Activated T-cell treated with anti-CD3 and anti-CD28 coated beads, Interleukin-2, amount 50 U/mL, for 72 hours (primary cell): ENCODE measurements at places on chromosomes 7 and 10. TPM values are rescaled to one million over a fixed set of nuclear protein-coding genes. Genes with fewer than 3 reads are reported as not detected.

NOS3 gene
- total RNA-seq = 8.1 TPM

ARL4A gene
- 13.5 TPM for total RNA-seq

GRCh38 chr10:25050402-25050801 is 34.0 kb downstream of the THNSL1 start:
- no peak for DNase-seq

ITPRIP gene
- 29.7 TPM for total RNA-seq

GRCh38 chr10:129038522-129038921 is 428.5 kb upstream of the MGMT start:
- DNase-seq = no peak

- DNase-seq = no peak
Observed at GRCh38 chr7:157840914-157841772, 504.3 kb downstream of the DNAJB6 start.

AMZ1 gene
- total RNA-seq = 0.34 TPM

PNLIPRP2 gene
- not detected for total RNA-seq

TMEM270 gene
- total RNA-seq = not detected

DNA sequence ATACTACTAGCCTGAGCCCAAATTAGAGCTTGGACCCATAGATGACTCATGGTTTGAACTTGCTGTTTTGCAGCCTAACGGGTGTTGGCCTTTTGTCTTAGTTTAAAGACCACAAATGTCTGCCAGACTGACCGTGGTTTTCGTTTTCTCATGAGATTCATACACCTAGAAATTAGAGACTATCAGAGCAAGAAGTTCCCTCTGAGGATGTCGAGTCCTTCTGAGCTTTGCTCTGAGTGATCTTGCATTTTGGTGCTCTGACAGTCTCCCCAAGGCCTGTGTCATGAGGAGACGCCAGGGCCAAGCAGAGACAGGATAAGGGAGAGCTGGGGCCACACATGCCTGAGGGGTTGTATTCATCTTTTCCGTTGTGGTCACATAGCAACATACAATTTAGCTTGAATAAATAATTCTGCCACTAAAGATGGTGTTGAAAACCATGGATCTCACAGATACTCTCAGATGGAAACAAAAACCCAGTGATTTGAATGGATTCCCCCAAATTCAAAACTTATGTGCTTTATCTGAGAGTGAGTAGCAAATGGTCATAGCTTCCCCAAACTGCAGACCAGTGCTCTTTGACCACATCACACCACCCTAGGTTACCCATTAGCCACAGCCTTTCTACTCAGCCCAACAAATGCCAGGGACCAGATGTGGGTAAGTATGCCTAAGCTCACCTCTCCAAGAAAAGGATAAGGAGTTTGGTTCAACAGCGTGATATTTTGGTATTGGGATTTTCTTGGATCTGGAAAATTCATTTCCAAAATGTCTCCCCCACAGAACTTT is 762.0 kb upstream of the IGFBP3 start:
- DNase-seq = no peak

GRCh38 chr10:128963211-128964099 is 503.6 kb upstream of the MGMT start:
- DNase-seq = no peak

DNA sequence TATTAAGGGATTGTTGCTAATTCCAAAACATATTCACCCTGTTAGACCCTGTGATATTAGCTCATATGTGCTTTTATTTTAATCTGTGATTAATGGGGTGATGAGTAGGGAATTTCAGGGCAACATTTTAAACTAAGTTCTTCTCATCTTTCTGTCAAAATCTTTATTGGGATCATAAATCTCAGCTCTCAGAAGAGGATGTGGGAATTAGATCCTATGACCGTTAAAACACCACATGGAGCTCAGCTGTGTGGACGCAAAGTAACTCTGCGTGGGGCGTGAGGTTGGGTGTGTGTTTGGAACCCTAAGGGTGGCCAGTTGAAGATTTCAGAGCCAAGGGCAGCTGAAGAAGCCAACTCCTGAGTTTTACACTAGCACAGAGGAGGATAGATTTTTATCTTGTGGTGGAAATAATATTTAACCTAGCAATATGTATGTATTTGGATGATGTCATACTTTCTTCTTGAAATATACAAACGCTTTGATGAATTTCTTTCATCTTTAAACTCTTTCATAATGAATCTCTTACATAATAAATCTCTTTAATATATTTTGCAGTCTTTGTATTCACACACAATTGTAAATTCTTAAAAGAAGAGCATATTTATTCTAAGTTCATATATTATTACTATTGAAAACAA is 64.4 kb downstream of the EPDR1 start:
- no peak for DNase-seq

GPR26 gene
- not detected for total RNA-seq

TRA2A gene
- 96.8 TPM for total RNA-seq

MINDY4 gene
- 1.9 TPM for total RNA-seq

DNA sequence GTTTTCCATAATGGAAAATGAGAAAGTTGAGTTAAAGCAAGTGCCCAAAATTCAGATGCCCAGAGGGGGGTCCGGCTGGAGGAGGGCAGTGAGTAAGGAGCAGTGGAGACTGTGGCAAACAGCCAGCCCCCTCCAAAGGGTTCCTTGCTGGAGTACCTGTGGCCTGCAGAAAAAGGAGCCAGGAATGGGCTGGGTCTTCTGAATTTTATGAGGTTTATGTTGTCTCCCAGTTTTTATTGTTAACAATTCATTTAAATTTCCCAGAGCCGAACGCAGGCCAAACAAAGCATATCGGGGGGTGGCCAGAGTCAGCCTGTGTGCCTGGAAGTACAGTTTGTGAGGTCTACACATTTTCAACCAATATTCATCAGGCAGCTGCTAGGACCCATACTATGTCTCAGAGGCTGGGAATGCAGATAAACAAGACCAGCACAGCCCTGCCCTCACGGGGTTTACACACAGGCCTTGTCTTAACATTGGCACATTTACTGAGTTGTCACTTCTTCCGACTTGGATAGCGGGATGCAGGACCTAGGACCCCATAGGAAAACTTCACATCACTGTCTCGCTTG is 12.9 kb upstream of the CSGALNACT2 start:
- no peak for DNase-seq

GRCh38 chr10:103083266-103083976 is 109.7 kb downstream of the NT5C2 start:
- no peak for DNase-seq

- DNase-seq = no peak
Observed at GRCh38 chr7:56077681-56078080, 13.6 kb downstream of the SUMF2 start.

- no peak for DNase-seq
Observed at GRCh38 chr7:158945519-158945918, 89.2 kb downstream of the DYNC2I1 start.

GRCh38 chr10:926075-926698 is 5.3 kb downstream of the LARP4B start:
- DNase-seq = no peak

TMEM184A gene
- 0.10 TPM for total RNA-seq

SLC37A3 gene
- total RNA-seq = 54.0 TPM

DNA sequence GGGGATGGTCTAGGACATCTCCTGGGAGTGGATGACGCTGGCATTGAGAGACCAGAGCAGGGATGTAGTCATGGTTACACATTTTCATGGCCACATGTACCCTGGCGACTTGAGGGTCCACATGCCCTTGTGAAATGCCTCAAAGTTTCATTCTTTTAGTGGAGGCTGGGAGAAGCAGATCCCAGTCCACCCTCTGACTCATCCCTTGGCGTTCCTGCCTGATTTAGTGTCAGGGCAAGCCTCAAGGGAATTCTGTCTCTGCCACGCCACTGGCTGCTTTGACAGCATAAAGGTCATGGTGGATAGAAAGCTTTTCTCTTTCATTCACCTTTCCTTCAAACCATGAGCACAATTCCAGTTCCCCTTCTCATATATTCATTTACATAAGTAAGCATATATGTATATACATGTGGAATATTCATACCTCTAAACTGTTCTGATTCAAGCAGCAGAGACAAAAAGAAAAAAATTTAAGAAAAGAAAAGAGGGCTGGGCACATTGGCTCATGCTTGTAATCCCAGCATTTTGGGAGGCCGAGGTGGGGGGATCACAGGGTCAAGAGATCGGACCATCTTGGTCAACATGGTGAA is 21.8 kb upstream of the KIF5B start:
- no peak for DNase-seq

- no peak for DNase-seq
Observed at GRCh38 chr7:137850571-137850970, 3.8 kb upstream of the DGKI start.

CPXM2 gene
- not detected for total RNA-seq

- no peak for DNase-seq
Observed at GRCh38 chr7:128116740-128117139, 85.5 kb upstream of the LRRC4 start.

DNA sequence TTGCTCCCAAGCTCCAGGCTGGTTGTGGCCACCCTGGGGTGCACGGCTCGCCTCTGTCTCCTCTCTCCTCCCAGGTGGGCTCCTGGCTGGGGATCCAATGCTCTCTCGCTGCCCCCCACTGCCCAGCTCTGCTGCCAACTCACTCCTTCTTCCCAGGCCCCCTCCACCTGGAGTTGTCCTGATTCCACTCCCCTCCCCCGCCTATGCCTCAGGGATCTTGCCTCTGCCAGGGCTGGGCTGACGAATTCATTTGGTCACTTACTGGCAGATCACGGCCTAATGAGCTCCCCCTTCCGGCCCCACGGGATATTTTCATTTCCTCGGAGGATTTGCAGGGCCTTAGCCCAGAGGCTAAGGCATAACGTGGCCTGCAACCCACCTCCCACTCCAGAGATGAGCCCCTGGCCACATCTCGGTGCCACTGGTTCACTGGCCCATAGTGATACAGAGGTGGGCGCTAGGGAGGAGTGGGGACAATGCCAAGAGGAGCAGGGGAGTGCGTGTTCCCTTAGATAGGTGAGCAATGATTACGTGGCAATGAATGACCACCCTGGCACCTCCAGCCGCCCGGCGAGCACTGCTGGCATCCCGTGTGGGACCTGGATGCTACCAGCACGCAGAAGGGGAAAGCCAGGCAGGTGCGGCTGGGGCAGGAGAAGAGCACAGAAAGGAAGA is 344.6 kb upstream of the SHH start:
- DNase-seq = no peak

UTF1 gene
- total RNA-seq = 0.21 TPM

DNA sequence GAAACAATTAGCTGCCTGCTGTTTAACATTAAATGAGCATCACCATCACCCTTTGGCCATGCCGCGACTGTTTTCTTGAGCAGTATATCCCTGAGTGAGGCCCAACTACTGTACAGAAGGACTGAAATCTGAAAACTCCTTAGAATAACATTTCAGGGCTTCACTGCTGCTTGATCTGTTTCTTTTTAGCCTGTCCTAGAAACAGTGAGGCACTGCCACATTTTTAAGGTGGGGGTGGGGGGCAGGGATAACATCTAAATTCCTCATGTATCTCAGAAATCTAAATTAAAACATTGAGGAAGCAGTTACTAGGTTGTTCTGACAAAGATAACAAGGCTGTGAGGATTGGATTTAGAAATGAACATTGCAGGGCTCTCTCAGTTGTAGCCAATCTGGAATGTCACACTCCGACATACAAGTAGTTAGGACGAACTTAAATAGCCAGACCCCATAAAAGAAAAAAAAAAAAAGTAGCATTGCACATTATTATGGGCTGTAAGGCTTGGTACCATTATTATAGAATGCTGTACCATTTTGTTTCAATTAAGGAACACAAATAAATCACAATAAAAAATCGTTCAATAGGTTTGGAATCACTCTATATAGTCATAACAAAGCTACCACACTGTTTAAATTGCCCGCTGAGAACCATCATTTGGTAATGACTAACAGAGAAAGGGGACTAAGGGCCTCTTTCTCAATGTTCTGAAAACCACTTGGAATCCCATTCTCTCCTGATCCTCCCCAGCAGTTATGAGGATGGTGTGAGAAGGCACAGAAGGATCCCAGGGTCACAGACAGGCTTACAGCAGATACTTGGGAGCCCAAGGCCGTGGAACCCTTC is 256.1 kb downstream of the INHBA start:
- no peak for DNase-seq

GRCh38 chr10:86961481-86962091 is 3.2 kb downstream of the SNCG start:
- DNase-seq = no peak

DNA sequence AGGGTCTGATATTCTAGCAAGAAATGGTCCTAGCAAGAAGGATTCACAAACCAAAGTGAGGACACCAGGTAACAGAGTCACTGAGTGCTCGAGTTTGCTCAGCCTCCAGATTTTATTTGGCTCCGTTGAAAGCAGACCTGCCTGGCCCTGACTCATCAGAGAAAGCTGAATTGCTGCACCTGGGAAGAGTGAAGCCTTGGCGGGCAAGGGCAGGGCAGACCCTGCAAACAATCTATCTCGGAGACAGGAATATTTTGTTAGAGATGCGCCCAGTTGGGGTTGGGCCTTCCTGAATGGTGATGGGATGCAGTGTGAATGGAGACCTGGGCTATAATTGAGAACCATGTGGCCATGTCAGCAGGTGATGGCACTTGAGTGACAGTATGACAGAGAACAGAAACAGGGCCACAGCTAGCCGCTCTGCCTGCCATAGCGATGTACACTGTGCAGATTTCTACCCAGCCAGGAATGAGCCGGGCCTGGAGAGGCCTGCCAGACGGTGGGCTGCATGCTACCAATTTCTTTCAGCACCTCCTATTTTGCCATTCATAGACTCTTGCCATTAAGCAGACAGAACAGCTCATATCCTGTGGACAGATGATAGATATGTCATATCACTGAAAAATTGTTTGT is 744.2 kb downstream of the LRMDA start:
- DNase-seq = no peak

GRCh38 chr10:54125098-54125747 is 675.8 kb downstream of the PCDH15 start:
- DNase-seq = no peak

CUZD1 gene
- 1.5 TPM for total RNA-seq

CH25H gene
- total RNA-seq = 0.56 TPM

CALML5 gene
- total RNA-seq = not detected

GPR15LG gene
- total RNA-seq = not detected

PARD3 gene
- total RNA-seq = 2.3 TPM

C7orf33 gene
- total RNA-seq = not detected

KIAA1217 gene
- total RNA-seq = 0.84 TPM

GRCh38 chr7:92725161-92725925 is 111.0 kb downstream of the CDK6 start:
- DNase-seq = no peak

- no peak for DNase-seq
Observed at GRCh38 chr10:84217746-84218145, 7.6 kb downstream of the LRIT2 start.

CDH23 gene
- total RNA-seq = 1.1 TPM
